A549 treated with AZD2906 at 1 μM for 4 hours (cell line): ENCODE measurements at places on chromosomes 4 and X. TPM values are rescaled to one million over a fixed set of nuclear protein-coding genes. Genes with fewer than 3 reads are reported as not detected.

The RTL5 gene
- total RNA-seq, result 2.2 to 2.3 TPM (median 2.2 TPM) in 5 replicates

The RBMXL3 gene
- not detected in 5 replicates for total RNA-seq

The KDR gene
- 0.07 to 0.14 TPM (median 0.10 TPM) in 5 replicates for total RNA-seq

The BEX1 gene
- total RNA-seq, result not detected in 5 replicates

The GAGE12E gene
- total RNA-seq, result not detected in 5 replicates

The G6PD gene
- total RNA-seq, result 1,365 to 1,554 TPM (median 1,434 TPM) in 5 replicates

The NPNT gene
- 0.28 to 0.72 TPM (median 0.42 TPM) in 5 replicates for total RNA-seq

The UCHL1 gene
- total RNA-seq, result 904 to 991 TPM (median 938 TPM) in 5 replicates

The UBA6 gene
- total RNA-seq, result 8.2 to 23.2 TPM (median 14.4 TPM) in 5 replicates

The PFKFB1 gene
- 0.05 to 0.10 TPM (median 0.07 TPM) in 5 replicates for total RNA-seq

The REPS2 gene
- total RNA-seq, result 0.73 to 1.8 TPM (median 1.3 TPM) in 5 replicates
